Renal cortical epithelial cell (primary cell): ENCODE measurements at places on chromosomes 1 and 21. TPM values are rescaled to one million over a fixed set of nuclear protein-coding genes. Genes with fewer than 3 reads are reported as not detected.

- DNase-seq, result no peak
Observed at GRCh38 chr1:87728169-87728568, 399.5 kb downstream of the LMO4 start.

- no peak for DNase-seq
Observed at GRCh38 chr1:94549706-94550105, 8.1 kb upstream of the F3 start.

- DNase-seq, result no peak
Observed at GRCh38 chr1:94111879-94112278, 9.1 kb downstream of the ABCA4 start.

Gene GNAT2
- total RNA-seq, result 0.10 TPM in 1 of 2 replicates, not detected in the other

- no peak for DNase-seq
Observed at GRCh38 chr1:55311979-55312378, 96.8 kb upstream of the USP24 start.

Gene MSH4
- 0.17 and 0.75 TPM in 2 replicates for total RNA-seq
